ENCODE measurements at places on chromosomes 1 and 21.

DNA sequence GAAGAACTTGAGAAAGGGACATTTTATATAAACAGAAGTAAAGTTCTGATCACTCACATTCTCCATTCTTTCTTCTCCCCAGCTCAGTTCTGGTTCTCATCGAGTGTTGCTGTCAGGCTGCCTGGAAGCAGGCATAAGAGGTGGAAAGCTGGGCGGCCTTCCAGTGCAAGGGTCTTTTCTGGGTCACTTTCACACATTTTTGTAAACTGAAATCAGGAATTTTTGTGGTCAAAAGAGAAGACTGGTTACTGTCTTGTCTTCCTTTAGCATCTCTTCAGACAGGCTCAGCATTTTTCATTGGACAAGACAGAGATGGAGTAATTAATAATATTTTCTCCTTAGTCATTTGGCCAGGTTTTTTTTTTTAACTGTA is 93.7 kb downstream of the CTH start:
- DNase-seq = no peak

GRCh38 chr1:26046246-26047095 is 553 bp upstream of the SLC30A2 start:
- no peak for DNase-seq

DNA sequence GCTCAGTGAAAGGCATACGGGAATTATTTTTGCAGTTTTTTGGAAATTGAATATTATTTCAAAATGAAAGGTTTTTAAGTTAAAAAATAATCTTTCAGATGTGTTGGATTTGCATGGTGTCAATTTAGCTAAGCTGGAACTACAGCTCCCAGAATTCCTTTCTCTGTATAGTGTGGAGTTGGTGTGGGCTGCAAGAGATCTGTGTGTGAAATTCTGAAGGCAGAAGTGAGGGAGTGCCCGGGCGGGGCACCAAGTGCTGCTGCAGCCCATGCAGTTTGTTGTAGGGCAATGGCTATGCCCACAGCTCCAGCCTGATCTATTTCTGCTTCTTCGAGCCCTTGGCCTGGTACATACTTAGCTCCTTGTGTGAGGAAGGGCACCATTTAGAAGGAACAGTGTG is 60.5 kb upstream of the CSF1 start:
- no peak for DNase-seq

GRCh38 chr1:223105568-223105967 is 37.5 kb downstream of the TLR5 start:
- DNase-seq = no peak

Measured in HT-29 (cell line).